Liver (tissue), 10 donors: ENCODE measurements at places on chromosomes 13 and 19.

- no peak for DNase-seq
Measured at GRCh38 chr19:15112385-15112784, 5.2 kb downstream of the SYDE1 start.

- peak; percentile 61 for DNase-seq
Measured at GRCh38 chr19:42596391-42597072, 1.8 kb upstream of the CEACAM8 start.

- DNase-seq: no peak
Measured at GRCh38 chr19:30488191-30488590, 116.0 kb downstream of the ZNF536 start.

GRCh38 chr19:29851769-29852521 is 40.2 kb downstream of the CCNE1 start:
- DNase-seq: no peak

GRCh38 chr19:56837492-56838023 is 3.0 kb downstream of the PEG3 start:
- peak; percentile 59 for DNase-seq

DNA sequence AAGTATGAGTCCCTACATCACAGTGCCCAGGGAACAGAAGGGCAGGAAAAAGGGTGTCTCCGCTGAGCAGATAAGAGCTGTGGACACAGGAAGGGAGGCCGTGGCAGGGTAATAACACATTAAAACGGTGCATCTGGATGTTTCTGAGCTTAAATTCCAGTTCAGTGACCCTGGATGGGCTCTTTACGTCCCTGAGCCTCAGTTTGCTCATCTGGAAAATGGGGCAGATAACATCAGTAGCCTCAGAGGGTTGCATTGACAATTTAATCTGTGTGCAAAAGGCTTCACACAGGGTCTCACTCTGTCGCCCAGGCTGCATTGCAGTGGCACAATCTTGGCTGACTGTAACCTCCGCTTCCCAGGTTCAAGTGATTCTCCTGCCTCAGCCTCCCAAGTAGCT is 58.1 kb downstream of the CELF5 start:
- no peak for DNase-seq
